Gastrocnemius medialis (tissue), 4 donors: ENCODE measurements at places on chromosomes 3 and 15. TPM values are rescaled to one million over a fixed set of nuclear protein-coding genes. Genes with fewer than 3 reads are reported as not detected.

The DLEC1 gene
- not detected for total RNA-seq

The RYR3 gene
- 30.9 TPM for total RNA-seq

The UQCRC1 gene
- 679 TPM for total RNA-seq

The CILP gene
- total RNA-seq = 5.4 TPM

The TMEM266 gene
- total RNA-seq = 17.1 TPM

The ZNF621 gene
- 7.1 TPM for total RNA-seq

The HDDC3 gene
- 13.9 TPM for total RNA-seq

The SLC24A5 gene
- total RNA-seq = not detected

The MOBP gene
- total RNA-seq = not detected

The SLC51A gene
- total RNA-seq = 0.39 TPM

The CP gene
- 3.5 TPM for total RNA-seq

The GOLGA8G gene
- not detected for total RNA-seq

The A4GNT gene
- not detected for total RNA-seq

The STRA6 gene
- not detected for total RNA-seq

The VWA5B2 gene
- not detected for total RNA-seq

The ZBED2 gene
- total RNA-seq = not detected

The ARPC4 gene
- total RNA-seq = 96.8 TPM

The PSTPIP1 gene
- total RNA-seq = not detected

The CLDN11 gene
- 1.9 TPM for total RNA-seq

The TRIM71 gene
- total RNA-seq = not detected

The MST1R gene
- total RNA-seq = not detected

The CLEC3B gene
- 14.5 TPM for total RNA-seq

The PLSCR1 gene
- 12.0 TPM for total RNA-seq

The ATP13A5 gene
- total RNA-seq = not detected

The LRRIQ4 gene
- not detected for total RNA-seq

The HEMK1 gene
- total RNA-seq = 7.6 TPM

The DZIP1L gene
- total RNA-seq = 1.6 TPM

The ADAMTS17 gene
- total RNA-seq = 10.3 TPM

The ZKSCAN7 gene
- 1.2 TPM for total RNA-seq

The ISG20 gene
- total RNA-seq = 1.2 TPM

The MUSTN1 gene
- total RNA-seq = 2,149 TPM

The NANOGP8 gene
- total RNA-seq = not detected

The AGBL1 gene
- 3.8 TPM for total RNA-seq

The CHAC1 gene
- total RNA-seq = 93.4 TPM

The ABHD5 gene
- 34.6 TPM for total RNA-seq

The SLC22A14 gene
- not detected for total RNA-seq

The ACP3 gene
- not detected for total RNA-seq

The RETNLB gene
- not detected for total RNA-seq

The PRRT3 gene
- 0.92 TPM for total RNA-seq

The GCSAM gene
- total RNA-seq = not detected

The IL16 gene
- total RNA-seq = 4.2 TPM

The FAIM gene
- total RNA-seq = 0.88 TPM

The TMEM45A gene
- 3.5 TPM for total RNA-seq

The SEMA5B gene
- not detected for total RNA-seq

The LMOD3 gene
- total RNA-seq = 113 TPM

The FEZF2 gene
- total RNA-seq = not detected

The GP9 gene
- total RNA-seq = not detected

The FBXL2 gene
- not detected for total RNA-seq

The IL17RD gene
- 1.3 TPM for total RNA-seq

The GABRR3 gene
- not detected for total RNA-seq

The HTR3E gene
- not detected for total RNA-seq

The RBPMS2 gene
- total RNA-seq = 0.44 TPM

The MCTP2 gene
- 0.13 TPM for total RNA-seq

The SERPINI2 gene
- total RNA-seq = not detected
